Right lung (tissue), 10 donors: ENCODE measurements at places on chromosomes 5 and 9. TPM values are rescaled to one million over a fixed set of nuclear protein-coding genes. Genes with fewer than 3 reads are reported as not detected.

- peak; percentile 95 for DNase-seq
These were observed at the start of gene CACFD1 for GRCh38 chr9:133459476-133460404. Gene CACFD1 (plus strand): TSS chr9:133459978. CDS start chr9:133460067, 89 bp downstream.

DNA sequence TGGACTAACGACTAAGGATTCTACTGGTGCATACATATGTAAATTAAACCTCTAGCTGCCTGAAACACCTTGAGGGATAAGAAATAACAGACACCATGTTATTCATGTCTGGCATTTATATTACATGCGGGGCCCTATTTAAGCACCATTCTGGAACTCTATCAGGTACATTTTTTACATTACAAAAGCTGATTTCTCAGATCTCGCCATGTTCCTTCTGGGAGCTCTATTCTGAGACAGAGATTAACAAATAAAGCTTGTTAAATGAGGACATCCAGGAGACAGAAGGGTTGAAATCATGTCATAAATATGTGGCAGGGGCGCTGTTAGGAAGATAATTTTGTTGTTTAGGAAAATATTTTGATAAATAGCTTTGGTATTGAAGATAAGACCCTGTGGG, 93.4 kb upstream of the SLIT3 start:
- DNase-seq, result no peak

DNA sequence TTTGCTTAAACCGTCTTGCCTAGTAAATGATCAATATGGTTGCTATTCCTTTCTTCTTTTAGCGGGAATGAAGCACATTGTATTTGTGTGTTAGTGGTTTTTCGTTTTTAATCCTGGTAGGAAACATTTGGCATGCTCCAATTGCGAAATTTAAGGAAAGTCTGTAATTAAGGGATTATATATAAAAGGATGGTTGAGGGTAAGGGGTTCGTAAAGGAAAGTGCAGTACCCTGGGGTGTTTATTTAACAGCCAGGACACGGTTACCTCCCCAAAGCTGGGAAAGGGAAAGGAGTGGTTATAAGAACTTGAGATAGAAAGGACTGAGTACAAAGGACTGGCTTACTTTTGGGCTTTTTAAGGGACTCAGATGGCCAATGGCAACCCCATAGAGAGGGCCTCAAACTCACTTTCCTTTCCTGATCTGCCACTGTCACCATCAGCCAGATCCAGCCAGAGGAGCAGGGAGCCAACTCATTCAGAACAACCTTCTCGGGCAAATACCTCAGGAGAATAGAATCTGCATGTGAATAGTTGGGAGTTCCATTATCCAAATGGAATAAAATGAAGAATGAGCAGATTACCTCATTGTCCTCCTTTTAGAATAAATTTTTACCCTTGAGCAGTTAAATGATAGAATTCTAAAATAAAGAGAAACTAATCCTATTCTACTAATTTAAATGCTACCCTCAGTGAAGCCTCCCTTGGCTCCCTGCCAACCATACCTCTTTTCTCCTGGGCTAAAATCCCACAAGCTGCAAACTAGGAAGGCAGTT, 117.7 kb downstream of the SNCAIP start:
- no peak for DNase-seq

DNA sequence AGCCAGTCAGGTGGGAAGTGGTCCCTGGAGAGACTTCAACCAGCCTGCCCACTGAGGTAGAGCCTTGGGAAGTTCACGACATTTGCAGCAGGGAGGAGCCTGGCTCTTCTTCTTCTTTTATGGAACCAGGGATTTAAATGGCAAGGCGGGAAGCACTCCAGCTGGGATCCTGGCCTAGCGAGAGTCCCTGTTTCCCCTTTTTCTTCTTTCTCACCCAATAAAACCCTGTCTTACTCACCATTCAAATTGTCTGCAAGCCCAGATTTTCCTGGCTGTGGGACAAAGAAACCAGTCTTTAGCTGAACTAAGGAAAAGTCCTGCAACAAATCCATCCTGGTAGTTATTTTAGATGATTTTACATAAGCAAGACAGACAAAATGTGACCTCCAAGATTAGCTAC, 503.7 kb downstream of the CDH10 start:
- peak; percentile 17 for DNase-seq

DNA sequence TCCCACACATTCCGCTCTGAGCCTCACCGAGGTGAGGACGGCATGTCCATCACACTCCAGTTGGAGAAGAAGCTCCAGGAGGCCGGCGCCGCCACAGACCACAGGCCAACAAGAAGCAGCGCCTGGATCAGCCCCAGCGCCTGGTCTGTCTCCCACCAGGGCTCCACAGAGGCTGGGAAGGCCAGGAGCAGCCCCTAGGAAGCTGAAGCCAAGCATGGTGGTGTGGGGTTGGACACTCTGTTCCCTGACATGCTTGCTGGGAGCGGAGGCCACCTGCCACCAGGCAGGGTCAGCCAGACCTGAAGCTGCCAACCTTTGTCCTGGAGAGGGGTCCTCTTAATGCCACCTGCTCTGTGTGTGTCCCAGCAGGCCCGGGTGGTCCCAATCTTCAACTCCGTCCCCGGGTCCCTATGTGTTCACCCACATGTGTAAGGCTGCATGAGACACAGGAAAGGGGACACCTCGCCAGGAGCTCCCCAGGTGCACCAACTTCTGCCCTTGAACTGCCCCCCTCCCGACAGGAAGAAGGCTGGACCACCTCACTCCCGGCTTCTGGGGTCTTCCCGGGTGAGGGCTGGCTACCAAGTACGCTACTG, 140.1 kb upstream of the PPP1R26 start:
- DNase-seq, result no peak

GRCh38 chr9:133715866-133716563, 22.1 kb downstream of the SARDH start:
- DNase-seq, result no peak

DNA sequence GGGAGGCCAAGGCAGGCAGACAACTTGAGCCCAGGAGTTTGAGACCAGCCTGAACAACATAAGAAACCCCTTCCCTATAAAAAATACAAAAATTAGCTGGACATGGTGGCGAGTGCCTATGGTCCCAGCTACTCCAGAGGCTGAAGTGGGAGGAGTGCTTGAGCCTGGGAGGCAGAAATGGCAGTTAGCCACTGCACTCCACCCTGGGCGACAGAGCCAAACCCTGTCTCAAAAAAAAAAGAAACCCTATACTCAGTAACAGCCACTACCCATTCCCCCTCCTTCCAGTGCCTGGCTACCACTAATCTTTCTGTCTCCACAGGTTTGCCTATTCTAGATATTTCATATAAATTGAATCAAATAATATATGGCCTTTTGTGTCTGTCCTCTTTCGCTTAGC, 14.3 kb upstream of the SIL1 start:
- DNase-seq, result no peak

The MAMDC4 gene
- 5.2 TPM for polyA plus RNA-seq

The GMCL2 gene
- polyA plus RNA-seq, result not detected

The PDE6A gene
- polyA plus RNA-seq, result 0.30 TPM
